Ammon's horn (tissue), 1 donor: ENCODE measurements at places on chromosomes 1 and 21.

DNA sequence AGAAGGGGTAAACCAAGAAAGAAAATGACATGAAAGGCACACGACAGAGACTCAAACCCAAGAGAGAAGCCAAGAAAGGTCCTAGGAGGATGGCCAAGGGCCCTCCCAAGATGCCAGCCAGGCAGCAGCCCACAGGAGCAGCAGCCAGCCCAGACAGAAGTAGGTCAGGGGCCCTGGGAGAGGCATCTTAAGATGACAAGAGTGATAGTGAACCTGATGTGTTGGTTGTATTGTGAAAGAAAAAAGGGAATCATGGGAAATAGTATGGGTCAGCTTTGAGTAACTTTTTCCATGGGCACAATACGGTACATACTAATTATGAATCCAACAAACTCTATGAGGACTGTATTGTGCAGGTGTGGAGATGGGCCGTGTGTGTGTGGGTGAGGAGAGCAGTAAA, 3.3 kb downstream of the CCSAP start:
- no peak for DNase-seq

DNA sequence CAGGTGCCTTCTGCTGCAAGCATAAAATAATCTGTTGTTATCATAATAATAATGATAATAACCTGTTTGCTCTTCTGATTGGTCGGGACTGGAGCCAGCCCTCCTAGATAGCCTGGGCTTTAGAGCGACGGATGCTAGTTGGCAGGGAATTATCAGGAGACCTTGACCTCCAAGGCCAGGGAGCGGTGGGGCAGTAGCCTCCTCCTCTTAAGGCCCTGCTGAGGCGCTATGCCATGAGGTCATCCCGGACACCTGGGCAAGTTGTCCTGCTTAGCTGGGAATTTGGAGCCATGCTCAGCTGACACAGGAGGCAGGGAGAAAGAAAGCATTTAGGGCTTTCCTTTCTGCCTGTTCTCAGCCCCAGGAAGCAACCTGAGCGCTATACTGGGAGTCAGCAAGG, 15.6 kb downstream of the C1orf115 start:
- no peak for DNase-seq

- DNase-seq = no peak
Measured at GRCh38 chr21:25551569-25551968, 55.7 kb downstream of the MRPL39 start.

GRCh38 chr1:31626223-31627207, 9.0 kb downstream of the HCRTR1 start:
- DNase-seq = peak; percentile 28

DNA sequence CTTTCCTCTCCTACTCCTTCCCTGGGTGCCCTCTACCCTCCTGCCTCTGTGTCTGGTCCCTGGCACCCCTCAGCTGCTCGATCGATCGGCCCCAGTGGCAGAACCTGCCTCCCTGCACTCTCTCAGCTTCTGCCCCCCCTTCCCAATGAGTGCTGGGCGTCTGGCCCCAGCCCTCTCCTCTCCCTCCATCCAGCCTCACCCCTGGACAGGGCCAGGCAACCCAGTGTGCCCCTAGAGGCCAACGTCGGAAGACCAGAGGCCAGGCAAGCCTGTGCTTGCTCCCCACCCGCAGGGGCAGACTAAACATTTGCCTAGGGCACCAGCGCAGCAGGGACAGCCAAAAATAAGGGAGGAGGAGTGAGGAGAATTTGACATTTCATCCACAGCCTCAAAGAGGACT, 43.5 kb downstream of the LGR6 start:
- DNase-seq = no peak

DNA sequence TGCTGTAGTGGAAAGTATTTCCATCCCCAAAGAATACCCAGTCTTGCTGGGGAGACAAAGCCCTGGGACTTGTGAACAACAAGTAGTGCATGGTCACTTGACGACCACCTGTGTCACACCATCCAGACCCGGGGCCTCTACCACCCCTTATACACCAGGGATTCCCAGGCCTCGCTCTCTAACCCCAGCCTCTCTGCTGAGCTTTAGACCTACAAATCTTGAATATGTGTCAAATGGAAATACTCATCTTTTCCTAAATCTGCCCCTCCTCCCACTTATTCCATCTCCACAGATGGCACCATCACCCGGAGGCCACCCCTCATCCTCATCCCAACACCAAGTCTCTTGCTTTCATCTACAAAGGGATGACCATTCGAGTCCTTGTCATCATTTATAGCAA, 875 bp upstream of the RNASEL start:
- no peak for DNase-seq

- DNase-seq = no peak
Measured at GRCh38 chr1:102842606-102843005, 265.7 kb downstream of the COL11A1 start.

DNA sequence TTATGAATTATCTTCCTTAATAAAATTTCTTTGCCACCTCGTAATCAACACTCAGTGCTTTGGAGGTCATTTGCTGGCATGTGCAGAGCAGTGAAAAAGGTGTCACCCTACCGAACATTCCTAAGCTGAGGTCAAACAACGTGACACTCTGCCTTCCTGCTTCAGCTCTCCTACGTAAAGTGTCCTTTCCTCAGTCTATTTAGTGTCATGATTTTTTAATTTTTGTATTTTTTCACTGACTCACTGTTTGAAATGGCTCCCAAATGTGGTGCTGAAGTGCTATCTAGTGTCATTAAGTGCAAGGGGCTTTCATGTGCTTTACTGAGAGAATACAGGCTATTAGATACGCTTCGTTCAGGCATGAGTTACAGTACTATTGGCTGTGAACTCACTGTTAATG, 37.0 kb upstream of the ITPKB start:
- no peak for DNase-seq

- no peak for DNase-seq
Measured at GRCh38 chr1:83619170-83619896, 379.6 kb downstream of the TTLL7 start.

GRCh38 chr1:179014123-179014522, 11.6 kb upstream of the FAM20B start:
- DNase-seq = no peak

- peak; percentile 78 for DNase-seq
Measured at GRCh38 chr1:158285756-158286241, 3.9 kb upstream of the CD1C start.

DNA sequence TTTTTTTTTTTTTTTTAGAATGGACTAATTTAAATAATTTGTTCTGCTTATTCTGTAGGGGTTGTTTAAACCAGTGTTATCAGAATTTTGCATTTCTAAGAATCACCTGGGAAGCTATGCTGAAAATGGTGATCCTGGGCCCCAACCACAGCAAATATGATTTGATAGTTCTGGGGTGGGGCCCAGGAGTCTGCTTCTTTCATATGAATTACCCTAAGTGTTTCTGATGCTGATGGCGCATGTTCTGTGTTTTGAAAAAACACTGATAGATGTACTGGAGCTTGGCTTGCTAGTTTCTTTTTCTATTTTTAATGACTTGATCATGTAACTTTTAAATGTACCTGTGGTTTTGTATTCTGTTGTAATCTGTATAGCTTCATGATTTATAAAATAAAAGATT, 89.3 kb downstream of the CDC14A start:
- DNase-seq = no peak

DNA sequence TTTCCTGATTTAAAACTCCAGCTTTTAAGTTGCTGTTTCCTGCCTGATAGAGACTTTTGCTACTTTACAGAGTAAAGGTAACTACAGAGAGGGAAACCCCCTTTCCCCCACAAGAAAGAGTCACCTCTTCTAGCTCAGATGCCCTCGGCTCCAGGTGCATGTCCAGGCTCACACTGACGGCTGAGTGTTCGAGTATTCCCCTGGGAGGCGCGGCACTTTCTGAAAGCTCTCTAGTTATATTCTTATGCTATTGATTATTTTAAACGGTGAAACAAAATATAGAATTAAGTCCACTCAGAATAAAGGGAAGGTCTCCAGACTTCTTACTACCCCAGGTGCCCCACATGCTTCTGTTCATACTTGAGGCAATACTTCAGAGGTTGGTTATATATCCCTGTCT, 160.3 kb upstream of the FMN2 start:
- no peak for DNase-seq

- DNase-seq = peak; percentile 25
Measured at GRCh38 chr1:218351391-218352074, 6.4 kb downstream of the TGFB2 start.

DNA sequence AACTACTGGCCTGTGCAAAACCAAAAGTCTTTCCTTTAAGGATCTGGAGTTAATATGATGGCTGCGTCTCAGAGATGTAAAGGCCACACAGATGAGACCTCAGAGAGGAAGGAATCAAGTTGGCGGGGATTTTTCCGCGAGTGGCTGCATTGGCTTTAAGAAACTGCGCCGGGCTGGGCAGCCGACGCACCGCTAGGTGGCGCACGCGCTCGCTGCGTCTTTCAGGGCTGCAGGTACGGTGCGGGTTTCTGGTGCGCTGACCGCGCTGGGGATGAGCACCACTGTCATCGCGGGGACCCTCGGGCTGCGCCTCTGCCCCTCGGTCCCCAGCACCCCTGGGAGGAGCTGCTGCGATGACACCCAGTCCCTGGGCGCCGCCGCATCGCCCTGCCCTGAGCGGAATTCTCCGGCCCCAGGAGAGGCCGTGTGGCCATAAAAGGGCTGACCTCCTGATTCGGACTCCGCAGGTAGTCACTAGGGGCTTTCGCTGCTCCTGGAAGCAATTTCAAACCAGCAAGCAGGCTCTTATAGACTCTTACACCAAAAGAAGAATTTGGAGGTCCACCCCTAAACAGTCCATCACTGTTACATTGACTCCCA, 241.0 kb downstream of the KCNJ6 start:
- DNase-seq = peak; percentile 72

- peak; percentile 52 for DNase-seq
Measured at GRCh38 chr1:224615861-224616755, at the start of gene CNIH3. TSS of gene CNIH3 (plus strand) at chr1:224616317. CDS start at chr1:224617175, 858 bp downstream.

DNA sequence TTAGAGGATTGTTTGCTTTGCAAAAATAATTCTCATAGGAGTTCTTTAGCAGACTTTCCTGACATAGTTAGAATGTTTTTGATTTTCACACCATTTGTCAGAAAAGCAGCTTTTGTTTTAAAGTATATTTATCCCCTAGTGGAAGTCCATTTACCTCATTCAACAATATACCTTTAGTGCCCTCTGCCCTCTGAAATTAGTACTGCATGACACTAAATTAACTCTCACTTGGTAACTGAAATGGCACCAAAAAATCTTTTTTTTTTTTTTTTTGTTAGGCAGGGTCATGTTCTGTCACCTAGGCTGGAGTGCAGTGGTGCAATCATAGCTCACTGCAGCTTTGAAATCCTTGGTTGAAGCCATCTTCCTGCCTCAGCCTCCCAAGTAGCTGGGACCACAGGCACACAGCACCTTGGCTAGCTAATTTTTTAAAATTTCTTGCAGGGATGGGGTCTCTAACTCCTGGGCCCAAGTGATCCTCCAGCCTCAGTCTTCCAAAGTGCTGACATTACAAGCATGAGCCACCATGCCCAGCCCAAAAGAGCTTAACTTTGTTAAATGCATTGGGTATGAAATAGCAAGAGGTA, 13.6 kb downstream of the LRRC42 start:
- DNase-seq = no peak

DNA sequence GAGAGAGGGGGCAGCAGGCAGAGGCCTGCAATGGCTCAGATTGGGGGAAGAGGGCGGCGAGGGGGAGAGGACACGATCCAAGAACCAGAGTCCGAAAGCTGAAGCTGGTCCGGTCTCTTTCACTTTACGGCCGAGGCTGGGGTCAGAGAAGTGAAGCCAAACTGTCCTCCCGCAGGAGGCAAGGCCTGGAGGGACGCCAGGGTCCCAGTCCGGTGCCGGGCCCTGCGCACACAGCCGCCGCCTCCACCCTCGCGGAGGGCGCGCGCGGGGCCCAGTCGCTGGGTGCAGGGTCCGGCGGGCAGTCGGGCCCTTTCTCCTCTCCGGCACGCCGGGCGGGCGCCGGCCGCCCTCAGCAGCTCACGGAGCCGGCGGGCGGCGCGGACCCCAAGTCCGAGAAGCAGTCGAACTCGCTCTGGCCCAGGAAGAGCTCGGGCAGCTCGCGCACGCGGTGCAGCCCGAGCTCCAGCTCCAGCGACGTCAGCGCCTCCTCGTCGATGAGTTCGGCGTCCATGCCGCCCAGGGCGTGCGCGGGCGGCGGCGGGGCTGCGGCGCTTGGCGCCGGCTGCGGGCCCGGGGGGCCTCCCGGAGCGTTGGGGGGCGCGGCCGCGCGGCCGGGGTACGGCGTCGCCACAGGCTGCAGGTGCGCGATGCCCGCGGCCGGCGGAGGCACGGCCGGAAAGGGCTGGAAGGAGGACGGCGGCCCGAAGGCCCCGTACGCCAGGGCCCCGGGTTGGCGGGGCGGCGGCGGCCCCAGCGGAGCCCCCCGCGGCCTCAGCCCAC, 749 bp downstream of the CITED4 start:
- no peak for DNase-seq

GRCh38 chr1:216553040-216553439, 129.8 kb upstream of the USH2A start:
- no peak for DNase-seq

DNA sequence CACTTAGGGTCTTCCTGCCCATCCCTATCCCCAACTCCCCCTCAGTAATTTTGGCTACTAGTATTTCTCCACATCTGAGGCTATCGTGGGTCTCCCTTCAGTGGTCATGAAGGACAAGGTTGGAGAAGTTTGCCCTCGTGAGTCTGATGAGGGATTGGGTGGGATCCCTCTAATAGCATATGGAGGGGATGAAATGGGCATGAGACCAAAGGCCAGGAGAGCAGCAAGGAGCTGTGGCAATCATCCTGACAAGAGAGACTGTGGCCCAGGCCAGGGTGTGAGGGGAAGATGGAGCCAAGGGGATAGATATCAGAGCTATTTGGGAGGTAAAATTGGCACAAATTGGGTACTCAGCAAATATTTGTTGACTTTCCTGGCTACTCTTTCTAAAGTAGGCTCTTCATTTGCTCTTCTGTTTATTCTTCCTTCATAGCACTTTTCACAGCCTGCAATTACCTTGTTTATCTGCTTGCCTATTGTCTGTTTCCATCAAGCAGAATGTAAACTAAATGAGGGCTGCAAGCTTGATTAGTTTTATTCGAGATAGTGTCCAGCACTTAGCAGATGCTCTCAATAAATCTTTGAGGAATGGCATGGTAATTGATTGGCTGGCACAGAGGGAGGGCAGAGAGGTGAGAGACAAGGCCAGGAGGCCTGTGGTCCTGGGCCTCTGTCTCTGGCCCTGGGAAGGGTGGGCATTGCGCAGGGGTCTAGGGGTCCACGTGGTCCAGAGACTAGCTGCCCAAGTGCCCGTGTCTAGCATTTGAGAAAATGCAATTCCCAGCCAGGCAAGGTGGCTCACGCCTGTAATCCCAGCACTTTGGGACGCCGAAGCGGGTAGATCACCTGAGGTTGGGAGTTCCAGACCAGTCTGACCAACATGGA, 1.5 kb upstream of the PLK3 start:
- no peak for DNase-seq
